Stomach (tissue), 19 donors: ENCODE measurements at places on chromosomes 16 and 17. TPM values are rescaled to one million over a fixed set of nuclear protein-coding genes. Genes with fewer than 3 reads are reported as not detected.

The BEAN1 gene
- polyA plus RNA-seq, result not detected

The TCF25 gene
- polyA plus RNA-seq, result 124 TPM

The CIBAR2 gene
- polyA plus RNA-seq, result not detected

DNA sequence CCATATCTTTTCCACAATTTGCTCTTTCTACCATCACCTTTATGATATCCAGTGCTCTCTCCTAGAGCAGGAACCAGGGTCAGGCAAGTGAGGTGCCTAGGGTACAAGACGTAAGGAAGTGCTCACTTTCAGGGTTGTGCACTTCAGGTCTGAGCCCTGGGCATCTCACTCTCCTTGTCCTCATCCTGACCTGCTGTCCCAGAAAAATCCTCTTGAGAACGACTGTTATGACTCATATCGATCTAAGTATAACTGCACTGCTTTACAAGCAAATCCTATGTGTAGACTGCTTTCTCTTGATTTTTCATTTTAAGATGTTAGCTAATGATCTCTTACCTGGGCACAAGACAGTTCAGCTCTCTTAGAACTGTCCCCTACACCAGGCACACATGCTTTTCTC lies 100.1 kb downstream of the TMEM100 start:
- H3K4me1 ChIP-seq, result no peaks in the 10 kb centered on the region
- H3K27ac ChIP-seq, result no peak overlapping the region
- no peak for DNase-seq
- H3K36me3 ChIP-seq, result no peaks in the 10 kb centered on the region
- H3K27me3 ChIP-seq, result no peaks in the 10 kb centered on the region

DNA sequence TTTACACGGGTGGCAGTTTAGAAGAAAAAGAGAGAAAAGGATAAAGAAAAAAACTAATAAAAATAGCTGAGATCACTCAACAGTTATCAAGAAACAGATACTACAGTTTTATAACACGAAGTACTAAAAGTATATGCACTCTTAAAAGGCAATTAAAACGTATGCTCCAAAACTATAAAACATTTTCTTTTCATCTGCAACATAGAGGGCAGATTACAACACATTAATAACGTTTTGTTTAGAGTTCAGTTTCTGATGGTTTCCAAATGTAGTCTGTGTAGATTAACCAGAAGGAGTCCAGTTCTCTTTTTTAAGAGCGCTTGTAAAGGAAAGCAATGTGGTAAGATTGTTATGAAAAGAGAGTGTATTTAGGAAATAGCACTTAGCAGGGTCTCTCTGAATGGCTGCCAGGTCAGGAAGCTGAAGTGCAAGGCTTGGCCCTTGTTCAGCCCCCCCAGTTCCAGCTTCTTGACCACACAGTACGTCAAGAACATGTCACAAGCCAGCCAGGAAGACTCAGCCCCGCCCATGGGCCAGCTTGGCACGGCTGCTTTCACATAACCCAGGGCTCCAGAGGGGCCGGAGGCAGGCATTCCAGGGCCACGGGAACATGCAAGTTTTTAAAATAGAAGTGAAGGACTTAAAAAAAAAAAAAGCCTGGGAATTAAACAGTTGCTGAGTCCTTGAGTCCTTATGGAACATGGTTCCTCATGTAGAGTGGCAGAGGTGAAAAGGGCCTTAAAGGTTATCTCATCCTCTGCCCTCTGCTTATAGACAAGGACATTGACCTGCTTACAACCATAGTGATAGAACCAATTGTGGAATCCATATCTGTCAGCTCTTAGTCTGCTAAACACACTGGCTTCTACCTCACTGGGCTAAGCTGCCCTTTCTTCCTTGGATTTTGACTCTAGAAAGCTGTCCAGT lies 147.4 kb upstream of the TBX2 start:
- no peaks in the 10 kb centered on the region for H3K36me3 ChIP-seq
- H3K27me3 ChIP-seq, result no peaks in the 10 kb centered on the region
- H3K27ac ChIP-seq, result peak overlapping the region; percentile 78
- peak; percentile 92 for DNase-seq
- no peak overlapping the region for H3K4me3 ChIP-seq
